ENCODE measurements at places on chromosomes 16 and 17. TPM values are rescaled to one million over a fixed set of nuclear protein-coding genes. Genes with fewer than 3 reads are reported as not detected.

BRICD5 gene
- 0.10 TPM for total RNA-seq

MPV17L gene
- 0.44 TPM for total RNA-seq

P2RX1 gene
- total RNA-seq, result not detected

GP1BA gene
- not detected for total RNA-seq

RNF40 gene
- total RNA-seq, result 104 TPM

GDPD1 gene
- total RNA-seq, result not detected

CHST4 gene
- 0.05 TPM for total RNA-seq

VTN gene
- total RNA-seq, result not detected

CCDC200 gene
- not detected for total RNA-seq

TM4SF5 gene
- not detected for total RNA-seq

SHISA6 gene
- not detected for total RNA-seq

GRCh38 chr17:60840456-60840855 is 162.8 kb downstream of the BCAS3 start:
- DNase-seq, result no peak

GRCh38 chr17:19460700-19461099 is 49.7 kb downstream of the RNF112 start:
- DNase-seq, result no peak

DNA sequence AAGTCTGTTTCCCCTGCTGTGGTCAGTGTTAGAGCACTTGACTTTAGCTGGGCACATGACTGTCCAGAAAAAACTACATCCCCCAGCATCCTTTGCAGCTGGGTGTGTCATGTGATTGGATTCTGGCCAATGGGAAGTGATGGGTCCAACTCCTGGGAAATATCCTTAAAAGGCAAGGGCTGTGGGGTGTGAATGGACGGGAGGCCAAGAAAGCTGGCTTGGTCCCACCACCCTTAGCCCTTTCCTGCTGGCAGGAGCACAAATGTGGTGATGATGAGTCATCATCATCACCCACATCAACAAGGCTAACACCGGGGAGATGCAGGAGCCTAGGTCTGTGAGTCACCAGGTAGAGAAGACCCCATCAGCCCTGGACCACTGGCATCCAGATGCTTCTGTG is 341.7 kb downstream of the C16orf95 start:
- DNase-seq, result peak; percentile 96

DNA sequence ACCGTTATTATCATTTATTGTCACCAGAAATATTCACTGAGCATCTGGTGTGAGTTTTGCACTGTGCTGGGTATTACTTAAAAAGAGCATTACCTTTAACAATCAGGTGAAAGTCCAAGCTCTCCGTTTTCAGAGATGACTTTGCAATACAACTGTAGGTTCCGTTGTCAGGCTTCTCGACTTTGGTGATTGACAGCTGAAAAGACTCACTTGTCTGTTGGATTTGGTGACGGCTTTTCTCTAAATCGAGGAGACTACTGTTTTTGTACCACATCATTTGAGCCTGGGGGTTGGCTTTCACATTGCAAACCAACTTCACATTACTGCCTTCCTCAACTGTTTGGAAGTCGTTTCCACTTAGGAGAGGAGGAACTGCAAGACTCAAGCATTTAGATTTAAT is 9.1 kb downstream of the TMIGD1 start:
- DNase-seq, result no peak

DNA sequence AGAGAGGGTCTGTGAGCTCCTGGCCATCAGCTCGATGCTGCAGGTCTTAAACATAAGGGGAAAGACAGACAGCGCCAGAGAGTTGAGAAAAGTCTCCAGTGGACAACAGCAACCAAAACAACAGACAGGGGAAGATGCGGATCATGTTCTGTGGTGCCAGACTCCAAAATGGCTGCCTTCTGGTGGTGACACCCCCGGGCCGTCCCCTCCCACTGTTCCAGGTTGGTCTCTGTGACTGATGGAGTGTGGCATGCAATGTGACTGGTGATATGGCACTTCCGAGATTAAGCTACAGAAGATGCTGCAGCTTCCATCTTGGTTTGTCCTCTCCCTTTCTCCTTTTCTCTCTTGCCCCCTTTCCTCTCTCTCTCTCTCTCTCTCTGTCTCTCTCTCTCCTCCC is 40.4 kb upstream of the RBFOX3 start:
- DNase-seq, result no peak

DNA sequence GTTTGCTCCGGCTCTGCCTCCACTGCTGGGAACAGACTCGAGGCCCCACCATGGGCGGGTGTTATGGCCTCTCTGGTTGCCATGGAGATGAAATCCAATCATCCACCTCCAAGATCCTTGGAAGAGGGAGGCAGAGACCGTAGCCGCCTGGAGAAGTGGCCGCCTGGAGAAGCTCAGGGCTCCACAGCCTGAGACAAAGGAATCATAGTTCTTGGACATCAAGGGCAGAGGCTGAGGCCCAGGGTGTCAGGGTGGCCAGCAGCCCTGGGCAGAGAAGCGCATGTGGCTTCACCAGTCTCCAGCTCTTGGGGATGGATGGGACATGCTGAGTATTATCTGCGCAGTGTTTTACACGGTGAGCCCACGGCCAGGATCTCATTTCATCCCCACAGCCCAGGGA is 36.2 kb downstream of the ABR start:
- DNase-seq, result peak; percentile 38

GRCh38 chr16:79587296-79587695 is 13.2 kb downstream of the MAF start:
- no peak for DNase-seq

GRCh38 chr17:752002-752619 is at the start of gene GEMIN4:
GEMIN4 (minus strand) TSS chr17:752264; CDS start chr17:752142, 122 bp downstream.
- DNase-seq, result peak; percentile 76

- DNase-seq, result no peak
These were observed 21.4 kb downstream of the CD300LG start for GRCh38 chr17:43868226-43868994.

DNA sequence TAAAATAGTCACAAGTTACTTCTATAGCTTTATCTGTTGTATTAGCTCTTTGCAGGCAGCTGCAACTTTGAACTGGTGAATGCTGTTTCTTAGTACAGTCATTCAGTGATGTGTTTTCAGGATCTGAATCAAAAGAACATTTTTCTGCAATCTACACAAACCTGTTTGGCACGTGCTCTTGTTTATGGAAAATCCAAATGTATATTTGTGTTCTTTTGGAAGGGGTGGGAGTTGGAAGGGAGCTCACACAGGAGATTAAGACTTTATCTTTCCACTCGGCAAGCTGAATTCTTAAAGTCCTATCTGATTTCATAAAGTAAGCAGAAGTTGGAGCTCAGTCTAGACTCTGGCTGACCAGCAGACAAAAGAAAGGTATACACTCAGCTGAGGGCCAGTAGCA is 300.2 kb downstream of the MAP2K6 start:
- DNase-seq, result no peak

DNA sequence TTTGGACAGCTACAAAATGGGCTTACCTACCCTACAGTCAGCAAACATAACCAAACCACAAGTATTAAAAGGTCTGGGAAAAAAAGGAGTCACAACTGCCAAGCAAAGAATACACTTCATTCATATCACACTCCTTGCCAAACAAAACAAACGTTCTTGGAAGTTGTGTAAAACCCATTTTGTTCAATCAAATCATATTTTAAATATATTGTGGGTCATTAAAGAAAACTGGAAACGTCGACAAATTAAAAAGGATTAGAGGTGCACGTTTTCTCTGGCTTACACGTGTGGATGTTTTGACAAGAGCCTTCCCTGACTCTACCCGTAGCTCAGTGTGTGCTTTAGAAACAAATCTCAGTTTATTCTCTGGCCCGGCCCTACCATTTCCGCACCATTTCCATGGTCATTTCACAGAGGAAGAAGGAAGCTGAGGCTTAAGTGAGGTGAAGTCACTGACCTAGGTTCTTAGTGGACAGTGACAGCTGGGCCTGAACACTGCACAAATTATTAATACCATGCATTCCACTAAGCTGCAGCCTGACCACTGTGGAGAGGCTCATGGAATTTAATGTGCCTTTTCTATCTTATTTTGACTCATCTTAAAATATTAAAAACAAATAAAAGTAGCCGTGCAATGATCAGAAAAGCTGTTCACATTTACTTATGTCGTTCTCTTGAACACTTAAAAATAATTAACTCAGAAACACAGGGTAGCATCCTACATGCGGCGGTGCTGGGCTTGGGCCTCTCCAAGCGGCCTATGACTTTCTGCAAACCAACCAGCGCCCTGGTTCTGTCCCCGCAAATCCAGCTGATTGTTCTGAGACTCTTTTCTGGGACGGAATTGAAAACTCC is 968 bp downstream of the CEP112 start:
- DNase-seq, result peak; percentile 51

DNA sequence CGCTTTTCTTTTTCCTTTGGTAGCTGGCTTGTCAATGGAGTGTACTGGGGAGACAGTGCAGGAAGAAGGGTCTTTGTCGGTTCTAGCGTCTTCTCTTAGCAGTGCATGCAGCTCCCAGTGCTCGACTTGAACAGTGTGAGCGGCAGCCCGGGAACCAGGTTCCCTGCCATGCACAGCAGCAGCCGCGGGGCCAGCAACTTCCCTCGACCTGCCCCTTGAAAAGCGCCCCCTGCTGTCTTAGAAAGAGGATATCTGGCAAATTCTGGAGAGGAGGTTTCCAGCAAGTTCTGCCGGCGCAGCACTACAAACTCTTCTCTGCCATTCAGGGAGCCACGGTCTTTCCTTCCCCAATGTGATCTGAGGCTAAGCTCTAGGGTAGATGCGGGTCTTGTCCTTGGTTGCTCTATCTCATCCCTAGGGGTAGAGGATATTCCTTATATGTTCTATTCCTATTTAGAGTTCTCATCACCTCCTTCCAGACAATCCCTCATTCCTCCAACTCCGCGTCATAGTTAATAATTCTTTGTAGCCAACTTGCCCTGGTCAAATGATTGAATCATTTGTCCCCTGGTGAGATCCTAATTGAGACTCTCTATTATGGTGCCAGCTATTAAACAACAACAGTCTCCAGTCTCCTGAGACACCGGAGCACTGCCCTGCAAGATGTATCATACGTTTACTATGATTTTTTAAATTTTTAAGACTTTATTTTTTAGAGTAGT is 451.3 kb downstream of the PMP22 start:
- peak; percentile 16 for DNase-seq

- no peak for DNase-seq
These were observed 22.4 kb downstream of the CCDC182 start for GRCh38 chr17:57722704-57723043.

GRCh38 chr17:6147042-6147441 is 76.9 kb downstream of the WSCD1 start:
- no peak for DNase-seq

DNA sequence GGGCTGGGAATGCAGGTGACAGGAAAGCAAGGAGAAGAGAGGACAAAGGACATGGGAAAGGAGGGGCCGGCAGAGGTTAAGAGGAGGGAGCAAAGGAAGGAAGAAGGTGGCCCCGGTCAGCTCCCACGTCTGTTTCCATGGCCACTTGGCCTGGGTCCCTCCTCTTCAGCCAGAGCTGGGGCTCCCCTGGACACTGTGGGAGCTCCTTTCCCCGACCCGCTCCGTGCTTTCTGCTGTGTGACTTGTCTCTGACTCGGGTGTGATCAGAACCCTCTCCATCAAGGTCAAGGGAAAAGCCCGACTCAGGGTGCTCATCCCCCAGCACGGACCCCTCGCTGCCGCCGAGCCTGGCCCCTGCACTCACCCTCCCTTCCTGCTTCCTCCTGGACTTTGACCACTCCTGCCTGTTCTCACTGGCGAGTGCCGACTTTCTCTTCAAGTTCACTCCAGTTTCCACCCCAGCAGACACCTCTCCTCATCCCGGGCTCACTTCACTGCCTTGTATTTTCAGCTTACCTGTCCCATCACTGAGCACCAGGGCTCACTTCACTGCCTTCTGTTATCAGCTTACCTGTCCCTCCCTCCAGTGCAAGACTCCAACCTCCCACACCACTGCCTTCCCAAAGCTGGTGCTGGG is 61.2 kb downstream of the MEAK7 start:
- no peak for DNase-seq

DNA sequence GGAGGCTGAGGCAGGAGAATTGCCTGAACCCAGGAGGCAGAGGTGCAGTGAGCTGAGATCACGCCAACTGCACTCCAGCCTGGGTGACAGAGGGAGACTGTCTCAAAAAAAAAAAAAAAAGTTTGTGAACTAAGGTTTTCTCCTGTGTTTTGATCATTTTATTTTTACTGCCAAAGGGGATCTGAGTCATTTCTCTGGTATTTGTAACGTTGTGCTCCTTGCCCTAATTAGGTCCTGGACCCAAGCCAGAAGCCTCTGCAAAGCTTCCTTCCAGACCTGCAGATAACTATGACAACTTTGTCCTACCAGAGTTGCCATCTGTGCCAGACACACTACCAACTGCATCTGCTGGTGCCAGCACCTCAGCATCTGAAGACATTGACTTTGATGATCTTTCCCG is 32.1 kb downstream of the IST1 start:
- DNase-seq, result peak; percentile 99

DNA sequence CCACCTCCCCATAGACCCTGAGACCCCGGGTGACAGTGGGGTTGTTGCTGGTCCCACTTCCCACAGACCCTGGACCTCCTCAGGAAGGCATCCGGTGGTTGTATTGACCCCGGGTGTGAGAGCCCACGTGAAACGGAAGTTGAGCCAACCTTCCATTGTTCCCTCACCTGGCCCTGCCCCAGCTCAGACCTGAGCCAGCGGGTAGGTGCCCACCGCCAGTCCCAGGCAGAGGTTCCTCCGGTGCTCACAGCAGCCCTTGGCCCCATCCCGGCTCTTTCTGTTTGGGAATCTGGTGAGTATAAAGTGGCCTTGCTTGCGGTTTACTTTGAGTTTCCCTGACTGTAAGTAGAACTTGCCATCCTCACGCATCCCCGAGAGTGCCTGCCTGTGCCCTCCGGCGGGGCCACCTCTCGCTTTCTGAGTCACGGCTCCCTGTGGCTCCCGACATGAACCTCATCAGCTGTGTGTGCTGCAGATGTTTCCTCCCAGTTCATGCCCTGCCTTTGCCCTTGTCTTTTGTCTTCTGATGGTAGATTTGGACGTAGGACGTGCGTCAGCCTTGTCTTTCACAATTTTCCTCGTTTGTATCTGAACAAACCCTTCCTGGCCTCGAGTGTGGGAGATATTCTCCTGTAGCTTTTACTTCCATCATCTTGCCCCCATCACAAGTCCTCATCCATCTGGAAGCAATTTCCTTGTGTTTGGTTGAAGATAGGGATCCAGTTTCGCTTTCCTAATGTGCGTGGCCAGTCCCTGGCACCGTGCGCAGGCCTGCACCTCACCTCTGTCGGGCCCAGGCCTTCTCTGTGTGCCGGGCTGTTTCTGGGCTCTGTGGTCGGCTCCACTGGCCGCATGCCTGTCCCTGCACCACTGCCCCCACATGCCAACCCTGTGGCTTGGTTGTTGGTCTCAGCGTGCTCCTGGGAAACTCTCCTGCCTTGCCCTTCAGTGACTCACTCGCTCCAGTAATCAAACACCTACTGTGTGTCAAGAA is 76.0 kb downstream of the METRNL start:
- DNase-seq, result peak; percentile 82

GRCh38 chr16:78399384-78399783 is 299.9 kb downstream of the WWOX start:
- DNase-seq, result no peak

DNA sequence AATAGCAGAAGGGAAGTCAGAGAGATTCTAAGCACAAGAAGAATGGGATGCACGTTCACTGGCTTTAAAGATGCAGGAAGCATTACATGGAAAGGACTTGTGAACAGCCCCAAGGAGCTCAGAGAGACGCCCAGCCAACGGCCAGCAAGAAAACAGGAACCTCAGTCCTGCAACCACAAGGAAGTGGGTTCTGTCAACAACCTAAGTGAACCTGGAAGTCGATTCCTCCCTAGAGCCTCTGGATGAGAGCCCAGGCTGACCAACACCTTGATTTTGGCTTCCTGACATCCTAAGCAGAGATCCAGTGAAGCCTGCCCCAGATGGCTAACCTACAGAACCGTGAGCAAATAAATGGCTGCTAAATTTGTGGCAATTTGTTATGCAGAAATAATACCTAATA is 24.5 kb downstream of the GPR142 start:
- no peak for DNase-seq

- DNase-seq, result no peak
These were observed 17.4 kb downstream of the LASP1NB start for GRCh38 chr17:38942696-38943334.
